ENCODE measurements at places on chromosomes 6 and 20. TPM values are rescaled to one million over a fixed set of nuclear protein-coding genes. Genes with fewer than 3 reads are reported as not detected.
A peak's percentile ranks its signal among the peaks of the same experiment; 100 is the strongest.

DNA sequence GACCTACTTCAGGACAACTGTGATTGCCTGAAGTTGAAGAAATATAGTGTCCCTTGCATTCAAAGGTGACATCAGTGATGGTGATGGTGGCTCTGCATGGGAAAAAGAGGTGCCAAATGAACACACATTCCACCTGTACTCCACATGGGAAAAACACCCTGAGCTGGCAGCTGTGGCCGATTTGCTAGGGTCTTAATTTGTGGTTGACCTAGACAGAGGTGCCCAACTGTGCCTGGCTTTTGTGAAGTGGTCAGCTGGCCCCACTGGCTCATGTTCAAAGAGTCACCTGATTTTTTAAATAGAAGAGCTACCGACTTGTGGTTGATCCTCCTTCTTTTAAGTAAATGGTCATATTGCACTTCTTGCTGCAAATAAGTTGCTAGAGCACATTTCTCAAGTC, 7.6 kb upstream of the GCNT2 start:
- H3K36me3 ChIP-seq = no peaks in the 10 kb centered on the region
- peaks cover 11% of the 10 kb centered on the region for H3K27me3 ChIP-seq
- no peak overlapping the region for H3K4me3 ChIP-seq
- DNase-seq = no peak

- H3K4me3 ChIP-seq = no peak overlapping the region
- H3K4me1 ChIP-seq = no peaks in the 10 kb centered on the region
- H3K27me3 ChIP-seq = no peaks in the 10 kb centered on the region
- no peak overlapping the region for H3K27ac ChIP-seq
- peaks cover 5% of the 10 kb centered on the region for H3K36me3 ChIP-seq
Measured at GRCh38 chr6:45724511-45724910, 291.1 kb downstream of the CLIC5 start.

DNA sequence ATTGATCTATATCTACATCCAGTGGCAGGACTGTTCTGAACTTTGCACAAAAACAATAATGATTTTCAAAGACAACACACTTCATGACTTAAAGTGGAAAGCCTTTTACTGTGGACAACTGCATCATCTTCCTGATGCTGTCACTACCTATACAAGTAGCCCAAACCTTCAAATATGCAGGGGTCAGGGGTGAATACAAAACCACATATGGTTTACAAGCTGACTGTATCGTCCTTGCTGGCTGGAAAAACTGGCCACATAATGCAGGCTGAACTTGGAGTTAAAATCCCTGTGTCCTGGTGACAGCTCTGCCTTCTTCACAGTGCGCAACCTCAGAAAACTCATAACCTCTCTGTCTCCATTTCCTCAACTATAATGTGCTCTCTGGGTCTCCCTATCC, 128.9 kb downstream of the GMDS start:
- peaks cover 12% of the 10 kb centered on the region for H3K36me3 ChIP-seq
- H3K27ac ChIP-seq = no peak overlapping the region
- peaks cover 3% of the 10 kb centered on the region for H3K4me1 ChIP-seq
- DNase-seq = no peak

The SYTL3 gene
- total RNA-seq = 112 TPM

GRCh38 chr20:5658912-5659345, 91.3 kb upstream of the SHLD1 start:
- no peak overlapping the region for H3K27ac ChIP-seq
- H3K4me1 ChIP-seq = peaks cover under 1% of the 10 kb centered on the region
- H3K27me3 ChIP-seq = no peaks in the 10 kb centered on the region

GRCh38 chr20:3696200-3696599, 14.4 kb upstream of the ADAM33 start:
- H3K36me3 ChIP-seq = no peaks in the 10 kb centered on the region
- DNase-seq = no peak
- H3K4me3 ChIP-seq = no peak overlapping the region
- H3K27me3 ChIP-seq = no peaks in the 10 kb centered on the region
- no peaks in the 10 kb centered on the region for H3K4me1 ChIP-seq
- H3K27ac ChIP-seq = no peak overlapping the region

DNA sequence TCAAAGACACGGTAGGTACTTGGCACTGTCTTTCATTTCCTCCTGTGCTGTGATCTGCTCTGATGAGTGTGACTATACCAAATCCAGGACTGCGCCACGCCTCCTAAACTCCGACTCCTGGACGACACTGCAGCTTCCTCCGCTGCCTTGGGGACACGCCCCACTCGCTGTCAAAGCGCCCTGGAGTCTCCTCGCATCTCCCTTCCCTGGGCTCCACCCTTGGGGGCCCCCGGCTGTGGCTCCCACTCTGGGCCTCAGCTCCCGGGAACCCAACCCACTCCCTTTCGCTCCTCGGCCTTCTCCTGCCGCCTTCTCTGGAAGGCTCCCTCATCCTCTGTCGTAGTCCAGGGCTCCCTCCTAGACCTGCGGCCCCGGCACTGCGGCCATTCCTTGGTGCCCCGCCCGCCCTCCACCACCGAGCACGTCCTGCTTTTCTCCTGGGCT, 61.2 kb downstream of the RSPH3 start:
- peak overlapping the region; percentile 56 for H3K4me3 ChIP-seq
- H3K4me1 ChIP-seq = peaks cover 10% of the 10 kb centered on the region
- no peak for DNase-seq
- H3K36me3 ChIP-seq = peaks cover 2% of the 10 kb centered on the region

Measured in activated CD8-positive, alpha-beta memory T cell treated with anti-CD3 and anti-CD28 coated beads, Interleukin-2, amount 10 ng/mL, durations not matched to agents 7 days and 5 days (primary cell).